Muscle of leg (tissue), 16 donors: ENCODE measurements at places on chromosomes 7 and 10.

- no peaks in the 10 kb centered on the region for H3K27me3 ChIP-seq
- H3K36me3 ChIP-seq, result peaks cover 9% of the 10 kb centered on the region
- peak; percentile 61 for DNase-seq
- peak overlapping the region; percentile 53 for H3K27ac ChIP-seq
- H3K4me3 ChIP-seq, result no peak overlapping the region
- peaks cover 12% of the 10 kb centered on the region for H3K4me1 ChIP-seq
These were observed 43.4 kb downstream of the GLI3 start for GRCh38 chr7:42193471-42194129.

GRCh38 chr10:47082055-47082784 is 171.0 kb downstream of the PTPN20 start:
- no peaks in the 10 kb centered on the region for H3K36me3 ChIP-seq
- H3K4me1 ChIP-seq, result no peaks in the 10 kb centered on the region
- no peak for DNase-seq
- peaks cover 2% of the 10 kb centered on the region for H3K27me3 ChIP-seq
- no peak overlapping the region for H3K27ac ChIP-seq

GRCh38 chr10:106978756-106979155 is 185.8 kb downstream of the SORCS1 start:
- DNase-seq, result no peak
- H3K4me3 ChIP-seq, result no peak overlapping the region
- H3K27me3 ChIP-seq, result no peaks in the 10 kb centered on the region
- no peak overlapping the region for H3K27ac ChIP-seq

GRCh38 chr10:6211671-6212635 is 9.2 kb downstream of the PFKFB3 start:
- H3K27me3 ChIP-seq, result no peaks in the 10 kb centered on the region
- no peak overlapping the region for H3K4me3 ChIP-seq
- peak overlapping the region; percentile 59 for H3K27ac ChIP-seq
- peaks cover 34% of the 10 kb centered on the region for H3K36me3 ChIP-seq

DNA sequence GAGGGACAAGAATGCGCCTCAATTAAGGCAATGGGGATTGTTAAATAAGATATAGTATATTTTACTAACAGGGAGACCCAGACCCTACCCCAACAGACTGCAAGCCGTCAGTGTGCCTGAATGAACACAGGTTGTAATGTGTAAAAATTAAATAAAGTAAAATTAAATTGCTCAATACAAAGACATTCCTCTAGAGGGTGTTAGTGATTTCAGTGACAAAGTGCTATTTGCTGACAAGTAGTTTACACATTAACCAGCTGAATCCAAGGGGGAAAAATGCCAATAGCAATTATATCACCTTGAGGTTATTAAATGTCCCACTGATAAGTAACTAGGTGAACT is 110.5 kb downstream of the EBF3 start:
- H3K4me1 ChIP-seq, result peaks cover 24% of the 10 kb centered on the region
- H3K36me3 ChIP-seq, result peaks cover 61% of the 10 kb centered on the region
- H3K27ac ChIP-seq, result peak overlapping the region; percentile 54

DNA sequence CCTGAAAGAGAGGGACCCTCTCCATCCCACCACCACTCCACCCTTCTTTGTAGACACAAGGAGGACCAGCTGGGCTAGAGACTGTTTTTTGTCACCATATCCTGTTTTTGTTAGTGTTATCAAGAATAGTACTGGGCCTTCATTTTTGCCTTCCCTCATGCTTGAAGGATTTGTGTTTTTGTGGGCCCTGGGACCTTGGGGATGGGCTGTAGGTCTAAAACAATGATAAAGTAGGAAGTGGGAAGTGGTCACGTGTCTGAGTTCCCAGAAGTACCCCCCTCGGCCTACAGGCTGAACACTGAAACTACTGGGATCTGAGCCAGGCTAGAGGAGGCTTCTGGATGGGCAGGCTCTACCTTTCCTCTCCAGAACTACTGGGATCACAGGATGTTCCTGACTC is 8.9 kb downstream of the AGFG2 start:
- H3K36me3 ChIP-seq, result peaks cover 8% of the 10 kb centered on the region
- peak; percentile 61 for DNase-seq
- peak overlapping the region; percentile 88 for H3K27ac ChIP-seq
- peaks cover 21% of the 10 kb centered on the region for H3K4me1 ChIP-seq
- H3K27me3 ChIP-seq, result no peaks in the 10 kb centered on the region

DNA sequence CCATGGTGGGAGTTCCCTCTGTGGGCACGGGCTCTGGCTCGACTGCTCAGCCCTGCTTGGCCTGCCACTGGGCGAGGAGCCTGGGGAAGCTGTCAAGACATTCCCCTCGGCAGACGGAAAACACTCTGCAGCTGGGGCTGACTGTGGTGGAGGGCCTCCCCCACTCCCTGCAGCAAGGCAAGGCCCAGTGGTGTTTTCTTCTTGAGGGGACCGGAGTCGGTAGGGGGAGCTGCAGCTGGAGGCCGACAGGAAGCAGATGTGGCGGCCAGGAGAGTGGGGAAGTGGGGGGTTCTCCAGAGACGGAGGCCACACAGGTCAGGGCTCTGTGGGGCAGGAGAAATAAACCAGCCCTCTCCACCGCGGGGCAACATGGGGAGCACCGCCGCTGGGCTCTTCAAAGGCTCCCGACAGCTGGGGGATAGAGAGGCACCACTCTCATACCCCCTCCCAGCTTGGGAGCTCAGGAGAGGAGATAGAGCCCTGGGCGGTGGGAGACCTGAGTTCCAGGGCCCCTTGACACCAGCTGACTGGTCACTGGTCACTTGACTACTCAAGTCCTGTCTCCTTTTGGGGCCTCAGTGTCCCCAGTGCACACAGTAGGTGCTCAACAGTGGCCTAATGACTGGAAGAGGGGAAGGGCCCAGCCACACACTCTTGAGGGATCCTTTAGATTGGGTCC is 43.4 kb downstream of the PPIF start:
- H3K36me3 ChIP-seq, result peaks cover 81% of the 10 kb centered on the region
- H3K27me3 ChIP-seq, result no peaks in the 10 kb centered on the region
- no peak overlapping the region for H3K27ac ChIP-seq

DNA sequence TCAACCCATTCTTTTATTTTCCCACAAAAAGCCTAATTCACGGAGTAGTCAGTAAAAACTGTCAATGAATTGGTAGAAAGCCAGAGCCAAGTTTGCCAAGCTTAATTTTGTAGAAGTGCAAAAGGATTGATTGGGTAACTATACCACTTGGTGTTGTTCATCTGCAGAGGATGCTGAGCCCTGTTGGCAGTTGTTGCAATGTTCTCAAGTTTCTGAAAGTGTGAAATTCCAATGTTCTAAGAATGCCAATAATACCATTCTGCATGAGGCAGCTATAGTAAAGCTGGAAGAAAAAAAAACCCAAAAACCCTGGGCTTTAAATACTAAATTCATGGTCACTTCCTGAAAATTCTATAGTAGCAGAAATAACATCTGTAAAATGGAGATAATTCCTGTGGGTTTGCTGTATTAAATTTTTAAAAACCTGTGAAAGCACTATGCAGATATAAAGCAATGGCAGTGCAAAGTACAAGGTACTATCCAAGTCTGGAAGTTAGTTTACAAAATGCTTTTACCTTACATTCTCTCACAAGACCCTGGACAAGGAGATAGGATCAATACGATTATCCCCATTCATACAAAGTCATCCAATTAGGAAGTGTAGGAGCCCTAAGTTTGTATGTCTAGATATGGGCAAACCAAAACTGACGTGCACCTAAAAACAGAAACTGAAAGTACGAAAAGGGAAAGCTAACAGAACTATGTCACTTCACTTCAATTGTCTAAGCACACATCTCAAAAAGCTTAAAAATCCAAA is 6.0 kb upstream of the PON1 start:
- peak overlapping the region; percentile 50 for H3K27ac ChIP-seq
- H3K27me3 ChIP-seq, result no peaks in the 10 kb centered on the region
- H3K36me3 ChIP-seq, result no peaks in the 10 kb centered on the region
- peak overlapping the region; percentile 28 for H3K4me3 ChIP-seq
- H3K4me1 ChIP-seq, result no peaks in the 10 kb centered on the region

- peak; percentile 35 for DNase-seq
- peaks cover 2% of the 10 kb centered on the region for H3K4me1 ChIP-seq
- H3K27me3 ChIP-seq, result no peaks in the 10 kb centered on the region
These were observed 134.8 kb upstream of the BMPER start for GRCh38 chr7:33770576-33770975.

GRCh38 chr7:8442814-8443304 is 9.4 kb downstream of the NXPH1 start:
- peak; percentile 75 for DNase-seq
- no peaks in the 10 kb centered on the region for H3K36me3 ChIP-seq
- H3K4me1 ChIP-seq, result peaks cover 10% of the 10 kb centered on the region
- peaks cover 49% of the 10 kb centered on the region for H3K27me3 ChIP-seq
- no peak overlapping the region for H3K4me3 ChIP-seq

- no peak overlapping the region for H3K4me3 ChIP-seq
- H3K36me3 ChIP-seq, result peaks cover 28% of the 10 kb centered on the region
- peaks cover 25% of the 10 kb centered on the region for H3K4me1 ChIP-seq
- H3K27me3 ChIP-seq, result no peaks in the 10 kb centered on the region
- H3K27ac ChIP-seq, result peak overlapping the region; percentile 62
These were observed 32.5 kb downstream of the RGS10 start for GRCh38 chr10:119509909-119510451.

DNA sequence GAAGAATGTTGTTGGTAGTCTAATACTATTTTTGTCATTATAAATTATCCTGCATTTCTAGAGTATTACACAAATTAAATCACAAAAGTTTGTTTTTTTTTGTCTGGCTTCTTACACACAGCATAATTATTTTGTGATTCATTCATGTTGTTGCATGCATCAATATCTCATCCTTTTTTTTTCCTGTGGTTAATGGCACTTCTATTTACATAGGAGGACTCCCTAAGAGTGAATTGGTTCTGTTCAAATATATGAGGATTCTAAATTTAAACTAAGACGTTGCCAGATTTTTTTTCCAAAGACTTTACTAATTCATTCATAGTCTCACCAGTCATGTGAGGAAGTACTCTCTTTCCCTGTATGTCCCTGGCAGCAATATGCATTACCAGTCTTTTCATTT is 303.3 kb downstream of the GPR37 start:
- no peak for DNase-seq
- no peaks in the 10 kb centered on the region for H3K36me3 ChIP-seq

DNA sequence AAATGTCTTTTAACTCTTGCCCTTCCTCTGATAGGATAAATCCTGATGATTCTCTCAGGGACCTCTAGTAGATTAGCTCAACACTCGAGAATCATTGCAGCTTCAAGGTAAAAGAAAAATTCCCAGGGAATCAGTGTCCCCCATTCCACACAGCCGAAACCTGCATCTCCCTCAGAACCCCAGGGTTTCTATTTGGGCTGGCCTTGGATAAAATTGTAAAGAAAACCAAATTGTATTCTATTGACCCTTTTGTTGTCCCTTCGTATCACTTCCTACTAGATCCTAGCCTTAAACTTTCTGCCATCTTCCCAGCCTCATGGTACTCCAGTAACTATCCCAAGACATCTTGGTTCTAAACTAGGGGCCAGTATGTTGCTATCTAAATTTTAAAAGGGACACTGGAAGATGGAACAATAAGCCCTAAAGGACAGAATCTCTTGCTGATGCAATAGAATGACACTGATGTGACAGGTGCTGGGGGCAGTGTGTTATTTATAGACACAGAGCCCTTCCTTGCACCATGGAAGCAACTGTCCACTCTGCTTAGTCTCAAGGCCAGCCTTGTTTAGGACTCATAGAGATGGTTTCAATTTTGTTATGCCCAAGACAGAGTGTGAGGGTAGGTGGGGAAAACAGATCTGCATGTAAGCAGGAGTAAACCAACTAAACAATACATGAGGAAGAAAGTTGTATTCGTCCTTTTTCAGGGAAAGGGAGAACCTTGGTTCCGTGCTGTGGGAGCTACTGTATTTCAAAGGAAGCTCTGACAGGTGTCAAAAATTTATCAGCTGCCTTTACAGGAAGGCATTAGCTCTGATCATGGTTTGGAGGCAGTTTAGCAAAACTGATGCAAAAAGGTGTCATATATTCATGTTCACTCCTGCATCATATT is 7.6 kb downstream of the ASB15 start:
- DNase-seq, result peak; percentile 61
- H3K27me3 ChIP-seq, result no peaks in the 10 kb centered on the region
- peaks cover 2% of the 10 kb centered on the region for H3K4me1 ChIP-seq
- H3K36me3 ChIP-seq, result no peaks in the 10 kb centered on the region
- no peak overlapping the region for H3K4me3 ChIP-seq
- H3K27ac ChIP-seq, result peak overlapping the region; percentile 79

DNA sequence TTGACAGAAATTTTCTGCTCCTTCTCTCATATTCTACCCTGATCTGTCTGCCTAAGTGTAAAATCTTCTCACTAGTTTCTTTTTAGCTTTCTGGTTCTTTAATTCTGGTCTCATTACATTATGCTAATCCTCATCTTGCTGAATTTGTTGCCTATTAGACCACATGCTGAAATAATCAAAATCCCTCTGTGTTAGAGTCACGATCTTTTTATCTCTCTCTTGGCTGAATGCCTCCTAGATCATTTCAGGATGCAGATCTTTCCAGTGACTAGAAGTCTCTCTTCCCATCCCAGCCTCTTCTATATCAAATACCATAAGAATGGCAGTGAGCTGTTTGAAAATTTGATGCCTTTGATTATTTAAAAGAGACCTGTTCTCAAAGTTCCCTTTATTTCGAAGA is 661.9 kb downstream of the SORCS1 start:
- no peak overlapping the region for H3K27ac ChIP-seq
- H3K4me3 ChIP-seq, result no peak overlapping the region
- peak; percentile 54 for DNase-seq
- H3K36me3 ChIP-seq, result no peaks in the 10 kb centered on the region

GRCh38 chr10:73889014-73889413 is 14.7 kb upstream of the CAMK2G start:
- peak overlapping the region; percentile 95 for H3K27ac ChIP-seq
- H3K36me3 ChIP-seq, result no peaks in the 10 kb centered on the region
- H3K27me3 ChIP-seq, result no peaks in the 10 kb centered on the region
- H3K4me3 ChIP-seq, result no peak overlapping the region

DNA sequence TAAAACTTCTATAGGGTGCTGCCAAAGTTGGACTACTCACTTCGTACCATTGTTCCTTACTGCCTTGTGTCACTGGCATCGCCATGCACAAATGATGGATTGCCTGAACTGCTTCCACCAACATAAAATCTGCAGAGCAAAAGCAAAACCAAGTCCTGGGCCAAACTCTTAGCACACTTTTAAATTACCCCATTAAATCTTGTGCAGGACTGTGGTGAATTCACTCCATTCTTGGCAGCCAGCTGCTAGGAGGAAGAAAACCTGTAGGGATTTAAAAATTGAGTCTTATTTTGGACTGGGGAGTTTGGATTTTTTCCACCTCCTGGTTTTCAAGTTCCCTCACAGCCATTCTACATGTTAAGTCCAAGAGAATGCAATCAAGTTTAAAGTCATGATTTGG is 646.9 kb downstream of the SORCS3 start:
- H3K36me3 ChIP-seq, result no peaks in the 10 kb centered on the region
- peak; percentile 76 for DNase-seq
- H3K4me3 ChIP-seq, result no peak overlapping the region
- H3K27ac ChIP-seq, result no peak overlapping the region

GRCh38 chr7:150446288-150446938 is 4.0 kb upstream of the GIMAP8 start:
- H3K27ac ChIP-seq, result no peak overlapping the region
- no peak for DNase-seq
- H3K4me1 ChIP-seq, result peaks cover 12% of the 10 kb centered on the region
- no peaks in the 10 kb centered on the region for H3K36me3 ChIP-seq
- H3K4me3 ChIP-seq, result no peak overlapping the region
- peaks cover 9% of the 10 kb centered on the region for H3K27me3 ChIP-seq

- H3K27ac ChIP-seq, result no peak overlapping the region
- H3K36me3 ChIP-seq, result no peaks in the 10 kb centered on the region
- no peaks in the 10 kb centered on the region for H3K4me1 ChIP-seq
- no peak overlapping the region for H3K4me3 ChIP-seq
These were observed 15.4 kb downstream of the CLCN1 start for GRCh38 chr7:143331179-143331801.
